ENCODE measurements at places on chromosomes 6 and 20.

DNA sequence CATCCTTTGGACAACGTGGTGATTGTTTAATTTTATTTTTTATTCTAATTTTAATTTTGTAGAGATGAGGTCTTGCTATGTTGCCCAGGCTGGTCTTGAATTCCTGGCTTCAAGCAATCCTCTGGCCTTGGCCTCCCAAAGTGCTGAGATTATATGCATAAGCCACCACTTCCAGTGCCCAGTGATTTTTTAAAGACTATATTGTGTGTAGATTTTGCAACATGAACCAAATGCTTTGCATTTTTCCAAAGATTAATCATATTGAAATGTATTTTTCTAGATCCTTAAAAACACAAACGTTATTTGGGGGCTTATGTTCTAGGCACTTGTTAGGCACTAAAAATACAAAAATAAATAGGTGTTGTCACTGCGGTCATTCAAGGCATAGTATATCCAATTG, 117.6 kb upstream of the CCN2 start:
- no peak for DNase-seq

DNA sequence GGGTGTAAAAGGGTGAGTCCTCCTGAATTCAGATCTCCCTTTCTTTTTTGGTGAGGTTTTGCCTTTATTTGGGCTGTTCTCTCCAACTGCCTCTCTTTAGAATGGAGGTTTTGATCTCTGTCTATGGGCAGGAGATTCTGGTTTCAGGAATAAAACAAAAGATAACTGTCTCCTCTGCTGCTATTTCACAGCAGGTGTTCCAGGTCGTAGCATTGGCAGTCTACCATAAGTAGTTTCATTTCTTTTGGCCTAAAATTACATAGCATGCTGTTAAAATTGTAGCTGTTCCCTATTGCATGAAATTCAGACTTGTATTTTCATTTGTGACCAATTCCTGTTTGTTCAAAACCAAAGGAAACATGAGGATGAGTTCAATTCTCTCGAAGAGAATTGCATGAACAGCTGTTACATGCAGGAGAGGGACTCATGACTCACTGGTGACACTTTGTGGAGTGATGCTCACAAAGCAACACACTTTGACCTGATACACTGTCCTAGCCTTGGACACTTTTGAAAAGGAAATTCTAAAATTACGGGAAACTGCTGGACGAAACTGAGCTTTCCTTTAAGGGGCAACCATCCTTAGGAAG, 76.8 kb upstream of the SIRPG start:
- no peak for DNase-seq

DNA sequence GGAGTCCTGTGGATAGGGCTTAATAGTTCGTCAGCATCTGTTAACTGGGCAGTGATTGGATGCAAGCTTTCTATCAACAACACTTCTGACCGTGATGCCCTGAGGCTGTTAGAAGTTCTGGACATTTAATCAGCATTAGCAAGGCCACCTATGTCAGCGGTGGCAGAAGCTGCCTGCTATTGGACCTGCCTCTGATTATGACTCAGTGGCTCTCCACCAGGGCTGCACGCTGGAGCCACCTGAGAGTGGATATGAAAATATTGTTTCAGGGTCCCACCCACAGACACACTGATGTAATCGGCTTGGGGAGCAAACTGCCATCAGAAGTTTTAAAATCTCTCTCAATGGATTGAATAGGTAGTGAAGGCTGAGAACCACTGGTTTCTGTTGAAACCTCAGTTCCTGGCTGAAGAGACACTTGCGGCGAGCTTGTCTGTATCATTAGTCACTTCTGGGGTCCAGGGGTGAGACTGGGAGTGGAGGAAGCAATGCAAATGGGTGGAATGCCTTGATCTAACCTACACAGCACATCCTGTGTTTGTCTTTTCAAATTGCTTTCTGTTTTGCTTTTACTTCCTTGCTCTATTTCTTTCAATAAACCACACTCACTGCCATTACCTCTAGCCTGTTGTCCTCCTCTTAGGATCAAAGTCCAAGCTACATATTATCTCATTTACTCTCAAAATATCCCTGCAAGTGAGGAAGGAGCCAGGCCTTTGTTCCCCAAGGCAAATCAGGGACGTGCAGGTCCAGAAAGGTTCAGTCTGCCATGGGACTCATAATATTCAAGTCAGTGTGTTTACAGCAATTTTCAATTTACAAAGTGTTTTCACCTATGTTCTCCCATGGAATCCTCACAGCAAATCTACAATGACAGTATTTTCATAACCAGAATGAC, 4.2 kb downstream of the CLIC5 start:
- DNase-seq, result no peak

GRCh38 chr6:107668743-107669474, 155.2 kb downstream of the SCML4 start:
- DNase-seq, result no peak

DNA sequence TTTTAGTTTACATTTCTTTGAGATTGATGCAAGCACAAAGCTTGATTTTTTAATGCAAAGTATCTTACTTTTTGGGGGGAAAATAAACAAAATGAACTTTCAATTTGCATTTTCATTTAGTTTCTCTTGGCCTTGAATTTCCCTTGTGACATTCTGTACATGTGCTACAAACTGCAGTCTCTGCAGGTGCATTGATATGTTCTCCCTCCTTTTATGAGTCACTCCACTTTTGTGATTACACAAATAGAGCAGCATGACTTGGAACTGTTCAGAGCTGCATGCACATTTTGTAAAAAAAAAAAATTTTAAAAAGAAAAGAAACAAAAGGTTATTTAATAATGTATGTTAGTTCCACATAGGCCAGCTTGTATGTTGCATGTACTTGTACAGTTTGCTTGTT, 220.0 kb upstream of the KCNQ5 start:
- DNase-seq, result no peak

DNA sequence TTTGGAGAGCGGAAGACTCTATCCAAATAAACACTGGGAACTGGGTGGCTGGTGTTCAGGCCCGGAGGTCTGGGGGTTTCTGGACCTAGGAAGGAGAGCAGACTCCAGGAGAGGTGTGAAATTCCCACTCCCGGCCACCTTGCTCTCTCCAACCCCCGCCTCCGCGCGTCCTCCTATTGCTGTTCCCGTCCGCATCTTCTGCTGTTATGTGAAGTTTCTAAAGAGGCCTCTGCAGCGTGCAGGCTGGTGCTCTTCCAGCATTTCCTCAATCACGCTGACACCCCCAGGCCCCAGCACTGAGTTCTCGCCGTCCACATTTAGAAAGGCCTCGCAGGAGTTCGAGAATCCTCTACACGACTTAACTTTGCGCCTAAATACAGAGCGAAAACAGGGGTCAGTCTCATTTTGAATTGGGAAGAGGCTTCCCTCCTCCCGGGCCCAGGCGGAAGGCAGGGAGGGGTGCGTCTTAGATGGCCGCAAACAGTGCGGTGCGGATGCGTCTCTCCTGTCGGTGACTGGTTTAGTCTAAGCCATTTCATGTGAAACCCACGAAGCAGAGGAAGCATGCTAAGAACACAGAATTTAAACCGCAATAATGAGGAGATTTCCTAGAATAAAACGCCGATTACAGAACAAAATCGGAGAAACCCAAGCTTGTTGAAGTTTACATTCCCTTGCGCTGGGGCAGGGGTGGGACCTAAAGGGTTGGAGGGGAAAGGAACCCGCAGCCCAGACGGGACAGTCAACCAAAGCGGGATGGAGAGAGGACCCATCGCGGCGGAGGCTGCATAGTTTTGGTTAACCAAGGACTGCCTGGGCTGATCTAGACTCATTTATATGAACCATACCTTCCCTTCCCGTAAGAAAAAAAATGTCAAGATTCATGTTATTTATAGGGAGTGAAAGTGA, 4.0 kb upstream of the FOXF2 start:
- DNase-seq, result no peak

DNA sequence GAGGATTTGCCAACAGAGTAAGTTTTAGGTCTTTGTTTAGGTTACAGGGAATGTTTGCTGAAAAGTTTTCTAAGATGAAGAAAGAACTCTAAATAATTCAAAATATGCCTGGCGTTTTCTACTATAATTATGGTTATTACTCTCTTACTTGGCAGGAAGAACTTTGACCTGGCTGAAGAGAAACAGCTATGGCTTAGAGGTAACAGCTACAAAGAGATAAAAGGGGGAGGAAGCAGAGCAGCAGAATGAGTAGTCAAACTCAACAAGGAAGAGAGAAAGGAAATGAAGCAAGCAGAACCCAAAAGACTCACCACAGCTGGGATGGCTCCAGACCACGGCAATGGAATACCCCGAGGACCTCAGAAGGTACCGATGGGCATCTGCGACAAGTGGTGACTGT, 95.6 kb downstream of the KIF16B start:
- DNase-seq, result no peak

GRCh38 chr20:7710440-7710839, 229.8 kb downstream of the HAO1 start:
- DNase-seq, result no peak

DNA sequence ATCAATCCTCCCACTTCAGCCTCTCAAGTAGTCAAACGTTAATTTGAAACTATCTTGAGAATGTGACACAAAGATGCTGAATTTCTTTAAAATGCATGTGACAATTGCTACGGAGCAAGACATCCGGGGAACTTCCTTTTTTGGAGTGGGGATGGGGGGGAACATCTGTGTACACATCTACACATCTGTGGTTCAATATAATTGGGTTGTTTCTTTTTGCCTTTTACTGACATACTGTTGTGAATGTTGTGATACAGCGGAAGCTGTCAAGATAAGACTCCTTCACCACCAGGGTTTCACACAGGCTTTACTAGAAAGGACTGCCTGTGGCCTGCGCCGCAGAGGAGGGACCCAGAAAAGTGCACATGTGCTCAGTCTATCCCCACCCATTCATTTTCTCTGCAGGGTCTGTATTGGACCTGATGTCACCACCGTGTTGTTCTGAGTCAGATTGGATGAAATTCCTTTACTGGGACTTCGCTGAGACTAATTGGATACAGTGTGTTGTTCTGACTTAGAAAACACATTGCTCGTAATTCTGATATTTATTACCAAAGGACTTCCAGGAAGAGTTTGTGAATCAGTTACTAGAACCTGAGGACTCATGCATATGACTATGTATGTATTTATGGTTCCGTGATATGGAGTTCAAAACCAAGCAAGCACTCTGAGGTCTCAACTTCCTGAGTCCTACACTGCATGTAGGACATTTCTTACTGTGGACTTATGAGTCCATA, 98.7 kb upstream of the SGK1 start:
- DNase-seq, result no peak

DNA sequence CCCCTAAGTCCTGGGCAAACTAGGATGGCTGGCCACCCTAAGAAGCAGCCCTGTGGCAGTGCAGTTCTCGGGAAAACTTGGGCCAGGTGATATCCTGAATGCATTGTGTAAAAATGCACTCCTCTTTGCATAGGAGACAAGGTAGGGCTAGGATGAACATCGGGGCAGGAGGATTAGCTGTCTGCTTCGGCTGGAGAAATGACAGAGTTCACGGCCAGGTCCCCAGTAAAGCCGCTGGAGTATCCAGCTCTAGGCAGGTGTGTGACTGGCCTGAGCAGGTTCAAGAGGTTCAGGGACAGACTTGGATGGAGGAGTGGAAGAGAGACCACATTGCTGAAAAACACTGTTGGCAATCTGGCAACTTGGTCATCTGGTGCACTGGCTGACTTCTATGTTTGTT, 26.4 kb downstream of the DTD1 start:
- no peak for DNase-seq

GRCh38 chr6:4055420-4056041, 23.4 kb downstream of the FAM217A start:
- no peak for DNase-seq

DNA sequence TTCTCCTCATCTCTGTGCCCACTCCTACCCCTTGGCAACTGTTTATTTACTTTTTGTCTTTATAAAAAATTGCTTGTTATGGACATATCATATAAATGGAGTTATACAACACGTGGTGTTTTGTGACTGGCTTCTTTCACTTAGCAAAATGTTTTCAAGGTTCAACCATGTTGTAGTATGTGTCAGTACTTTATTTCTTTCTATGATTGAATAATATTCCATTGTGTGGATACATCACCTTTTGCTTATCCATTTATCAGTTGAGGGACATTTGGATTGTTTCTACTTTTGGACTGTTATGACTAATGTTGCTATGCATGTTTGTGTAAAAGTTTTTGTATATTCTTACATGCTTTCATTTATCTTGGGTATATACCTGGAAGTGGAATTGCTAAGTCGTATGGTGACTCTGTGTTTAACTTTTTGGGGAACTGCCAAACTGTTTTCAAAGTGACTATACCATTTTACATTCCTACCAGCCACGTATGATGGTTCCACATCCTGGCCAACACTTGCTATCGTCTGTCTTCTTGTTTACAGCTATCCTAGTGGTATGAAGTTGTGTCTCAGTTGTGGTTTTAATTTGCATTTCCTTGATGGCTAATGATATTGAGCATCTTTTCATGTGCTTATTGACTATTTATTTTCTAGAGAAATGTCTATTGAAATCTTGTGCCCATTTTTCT, 84.4 kb downstream of the SLX4IP start:
- DNase-seq, result no peak

DNA sequence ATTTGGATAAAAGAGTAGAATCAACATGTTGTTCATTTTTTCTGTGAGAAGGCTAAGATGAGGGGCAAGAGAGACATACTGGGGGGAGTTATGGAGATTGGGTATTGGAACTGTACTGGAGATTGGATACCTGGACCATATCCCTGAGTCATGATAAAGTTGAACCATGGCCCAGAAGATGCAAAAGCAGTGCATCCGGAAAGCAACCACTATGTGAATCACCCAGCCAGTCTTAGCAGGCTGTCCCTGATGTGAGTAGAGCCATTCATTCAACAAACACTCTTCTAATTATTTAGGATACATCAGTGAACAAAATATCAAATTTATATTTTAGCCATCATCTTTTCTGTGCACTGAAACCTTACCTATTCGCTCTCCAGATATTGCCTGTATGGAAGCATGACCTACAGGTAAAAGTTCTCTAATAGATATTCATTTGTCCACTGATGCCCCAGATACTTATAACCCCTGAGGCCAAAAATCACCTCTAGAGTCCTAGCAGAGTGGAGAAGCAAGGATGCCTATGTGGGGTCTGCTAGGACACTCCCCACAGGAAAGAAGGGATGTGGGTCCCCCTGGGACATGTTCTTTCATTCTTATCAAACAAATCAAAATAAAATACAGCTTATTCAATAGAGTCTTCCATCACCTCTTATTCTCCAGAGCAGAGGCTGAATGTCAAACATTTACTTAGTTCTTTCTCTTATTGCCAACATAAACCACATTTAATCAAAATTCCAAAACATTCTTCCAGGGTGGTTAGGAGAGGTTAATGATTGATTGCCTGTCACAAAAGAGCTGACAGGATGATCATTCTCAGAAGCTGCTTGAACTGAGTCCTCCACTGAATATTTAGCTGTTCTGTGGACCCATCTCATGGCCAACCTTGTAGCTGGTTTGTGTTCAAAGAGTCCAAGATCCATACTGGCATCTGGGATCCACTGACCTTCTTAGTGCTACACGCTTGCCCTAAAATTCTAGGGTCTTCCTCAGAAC, 37.0 kb upstream of the PKHD1 start:
- no peak for DNase-seq
